ENCODE measurements at places on chromosomes 6 and 20.

GRCh38 chr6:6405031-6405430 lies 84.6 kb upstream of the F13A1 start:
- no peak overlapping the region for H3K4me3 ChIP-seq
- no peaks in the 10 kb centered on the region for H3K36me3 ChIP-seq
- H3K4me1 ChIP-seq = no peaks in the 10 kb centered on the region
- no peak for DNase-seq
- H3K27me3 ChIP-seq = no peaks in the 10 kb centered on the region

DNA sequence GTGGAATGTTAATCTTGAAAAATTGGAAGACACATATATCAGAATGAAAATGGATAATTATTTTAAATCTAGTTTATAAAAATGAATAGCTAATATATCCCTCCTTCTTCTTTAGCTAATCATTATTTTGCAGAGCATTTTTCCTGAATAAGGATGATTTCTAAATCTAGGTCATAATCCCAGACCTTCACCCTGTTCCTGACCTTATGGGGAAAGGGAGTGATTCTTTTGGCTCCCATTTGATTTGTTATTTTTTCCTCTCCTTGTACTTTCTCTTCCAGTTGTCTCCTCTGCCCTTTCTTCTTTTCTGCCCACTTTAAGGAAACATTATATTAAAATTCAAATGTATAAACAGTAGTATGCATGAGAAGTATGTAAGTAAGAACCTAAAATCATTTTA lies 190.1 kb downstream of the MTFR2 start:
- no peak for DNase-seq
- H3K27me3 ChIP-seq = no peaks in the 10 kb centered on the region
- no peaks in the 10 kb centered on the region for H3K4me1 ChIP-seq
- no peaks in the 10 kb centered on the region for H3K36me3 ChIP-seq
- H3K27ac ChIP-seq = no peak overlapping the region
- H3K4me3 ChIP-seq = no peak overlapping the region

- peaks cover 8% of the 10 kb centered on the region for H3K4me1 ChIP-seq
- no peak for DNase-seq
- no peak overlapping the region for H3K4me3 ChIP-seq
- H3K27ac ChIP-seq = peak overlapping the region; percentile 79
Observed at GRCh38 chr20:34637245-34638038, 39.5 kb downstream of the PIGU start.

DNA sequence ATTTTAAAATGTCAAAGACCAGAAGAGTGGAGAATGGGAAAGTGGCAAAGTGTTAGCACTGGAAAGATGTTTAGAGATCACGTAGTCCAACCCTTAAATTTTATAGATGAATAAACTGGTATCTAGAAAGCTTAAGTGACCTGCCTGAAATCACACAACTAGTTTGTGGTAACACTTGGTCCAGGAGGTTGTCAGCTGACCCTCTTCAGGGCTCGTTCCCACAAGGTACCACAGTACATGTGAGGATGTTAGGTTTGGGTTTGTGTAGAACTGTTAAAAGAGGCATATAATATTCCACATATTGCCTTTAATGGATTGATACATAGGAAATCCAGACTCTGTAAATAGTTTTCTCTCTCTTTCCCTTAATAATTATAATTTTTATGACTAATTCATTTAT lies 39.1 kb downstream of the ENPP1 start:
- DNase-seq = no peak
- H3K4me3 ChIP-seq = no peak overlapping the region
- no peaks in the 10 kb centered on the region for H3K4me1 ChIP-seq
- H3K27me3 ChIP-seq = no peaks in the 10 kb centered on the region

DNA sequence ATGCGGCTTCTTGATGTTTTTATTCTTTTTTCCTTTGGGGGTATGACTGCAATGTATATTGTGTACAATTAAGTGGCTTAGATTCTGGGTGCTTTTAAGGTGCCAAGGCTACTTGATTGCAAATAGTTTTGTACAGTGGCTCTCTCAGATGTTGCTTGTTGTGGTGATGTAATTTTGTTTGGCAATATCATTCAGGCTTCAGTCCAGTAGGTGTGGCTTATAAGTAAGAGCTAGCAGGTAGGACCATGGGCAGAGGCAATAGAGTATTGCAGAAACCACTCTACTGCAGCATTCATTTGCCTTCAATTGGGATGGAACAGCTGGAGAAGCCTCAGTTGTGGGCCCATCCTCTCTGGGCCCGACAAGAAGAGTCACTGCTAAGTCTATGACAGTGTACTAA lies 407.9 kb upstream of the MAN1A1 start:
- no peaks in the 10 kb centered on the region for H3K4me1 ChIP-seq
- H3K4me3 ChIP-seq = no peak overlapping the region
- no peaks in the 10 kb centered on the region for H3K36me3 ChIP-seq
- no peak for DNase-seq
- no peaks in the 10 kb centered on the region for H3K27me3 ChIP-seq

- H3K4me3 ChIP-seq = no peak overlapping the region
- DNase-seq = peak; percentile 22
- H3K36me3 ChIP-seq = no peaks in the 10 kb centered on the region
- H3K4me1 ChIP-seq = peaks cover 31% of the 10 kb centered on the region
Observed at GRCh38 chr6:25050356-25050755, 114.6 kb upstream of the RIPOR2 start.

- no peaks in the 10 kb centered on the region for H3K27me3 ChIP-seq
- H3K4me3 ChIP-seq = no peak overlapping the region
- peaks cover 41% of the 10 kb centered on the region for H3K4me1 ChIP-seq
- H3K36me3 ChIP-seq = no peaks in the 10 kb centered on the region
- DNase-seq = no peak
Observed at GRCh38 chr6:85459224-85459901, 9.5 kb downstream of the NT5E start.

DNA sequence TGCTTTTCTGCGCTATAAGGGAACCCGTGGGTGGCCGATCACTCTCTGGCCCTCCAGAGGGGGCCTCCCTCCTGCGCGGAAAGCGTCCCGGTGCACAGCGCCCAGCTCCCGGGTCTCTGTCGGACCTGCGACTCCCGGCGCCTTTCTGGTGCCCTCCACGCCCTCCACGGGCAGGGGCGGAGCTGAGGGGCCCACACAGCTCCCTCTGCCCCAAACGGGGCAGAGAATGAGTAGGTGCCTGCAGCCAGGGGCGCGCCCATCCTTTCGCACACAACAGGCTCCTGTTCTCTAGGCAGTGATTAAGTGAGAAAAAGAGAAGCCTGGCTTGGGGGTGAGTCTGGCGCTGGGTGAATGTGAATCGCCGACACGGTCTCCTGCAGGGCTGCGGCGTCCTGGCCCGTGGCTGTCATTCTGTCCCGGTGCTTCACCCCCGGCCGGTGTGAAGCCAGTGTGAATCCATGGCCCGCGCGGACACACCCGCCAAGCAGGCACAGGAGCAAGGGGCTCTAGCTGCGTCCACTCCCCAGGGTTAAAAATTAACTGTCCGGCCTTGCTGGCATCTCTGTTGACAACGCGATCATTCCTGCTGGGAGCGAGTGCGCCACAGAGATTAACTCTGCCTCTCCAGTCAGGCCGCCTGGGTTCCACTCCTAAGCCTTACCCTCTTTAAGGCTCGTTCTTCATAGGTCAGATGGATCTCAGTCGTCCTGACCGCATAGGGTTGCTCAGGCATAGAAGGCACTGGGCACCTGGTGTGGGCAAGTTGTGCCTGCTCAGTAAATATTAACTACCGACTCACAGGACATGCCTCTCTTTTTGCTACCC lies 88.8 kb downstream of the PCSK2 start:
- H3K27ac ChIP-seq = no peak overlapping the region
- no peak for DNase-seq
- no peak overlapping the region for H3K4me3 ChIP-seq
- H3K36me3 ChIP-seq = no peaks in the 10 kb centered on the region
- H3K4me1 ChIP-seq = no peaks in the 10 kb centered on the region

- H3K36me3 ChIP-seq = peaks cover 24% of the 10 kb centered on the region
- no peaks in the 10 kb centered on the region for H3K27me3 ChIP-seq
- H3K4me1 ChIP-seq = peaks cover 29% of the 10 kb centered on the region
- no peak for DNase-seq
- peak overlapping the region; percentile 98 for H3K4me3 ChIP-seq
Observed at GRCh38 chr6:26459023-26459810, 1.5 kb downstream of the BTN2A1 start.

DNA sequence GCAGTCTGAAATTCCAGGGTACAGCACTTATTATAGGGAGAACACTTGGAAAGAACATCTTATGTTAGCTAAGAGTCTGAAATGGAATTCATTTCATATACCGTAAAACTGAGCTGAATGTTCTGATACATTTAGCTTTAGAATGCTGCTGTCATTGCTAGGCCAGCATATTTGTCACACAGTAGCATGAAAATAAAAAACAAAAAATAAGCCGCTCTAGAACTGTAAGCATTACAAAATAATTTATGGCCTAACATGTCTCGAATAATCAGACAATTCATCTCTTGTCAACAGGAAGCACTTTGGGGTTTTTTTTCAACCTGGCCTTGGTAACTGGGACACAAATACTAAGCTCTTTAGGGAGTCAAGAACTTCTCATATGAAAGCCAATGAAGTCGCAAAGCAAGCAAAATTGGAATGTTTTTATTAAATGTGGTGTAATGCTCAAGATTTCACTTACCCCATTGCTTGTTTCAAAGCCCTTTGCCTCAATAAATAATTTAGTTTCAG lies 115.7 kb downstream of the PHACTR1 start:
- H3K4me1 ChIP-seq = no peaks in the 10 kb centered on the region
- no peaks in the 10 kb centered on the region for H3K27me3 ChIP-seq
- DNase-seq = no peak

- no peak for DNase-seq
- H3K4me3 ChIP-seq = no peak overlapping the region
- H3K27me3 ChIP-seq = no peaks in the 10 kb centered on the region
- no peak overlapping the region for H3K27ac ChIP-seq
- H3K36me3 ChIP-seq = no peaks in the 10 kb centered on the region
- no peaks in the 10 kb centered on the region for H3K4me1 ChIP-seq
Observed at GRCh38 chr20:63747622-63748069, 8.1 kb downstream of the SLC2A4RG start.

- DNase-seq = no peak
- H3K27me3 ChIP-seq = no peaks in the 10 kb centered on the region
- peaks cover 37% of the 10 kb centered on the region for H3K4me1 ChIP-seq
- H3K36me3 ChIP-seq = no peaks in the 10 kb centered on the region
- H3K4me3 ChIP-seq = no peak overlapping the region
Observed at GRCh38 chr6:3540253-3540820, 83.5 kb upstream of the SLC22A23 start.

- no peak overlapping the region for H3K4me3 ChIP-seq
- no peak for DNase-seq
- no peaks in the 10 kb centered on the region for H3K36me3 ChIP-seq
- H3K4me1 ChIP-seq = no peaks in the 10 kb centered on the region
- H3K27ac ChIP-seq = no peak overlapping the region
Observed at GRCh38 chr6:51335543-51335942, 516.9 kb downstream of the TFAP2B start.

DNA sequence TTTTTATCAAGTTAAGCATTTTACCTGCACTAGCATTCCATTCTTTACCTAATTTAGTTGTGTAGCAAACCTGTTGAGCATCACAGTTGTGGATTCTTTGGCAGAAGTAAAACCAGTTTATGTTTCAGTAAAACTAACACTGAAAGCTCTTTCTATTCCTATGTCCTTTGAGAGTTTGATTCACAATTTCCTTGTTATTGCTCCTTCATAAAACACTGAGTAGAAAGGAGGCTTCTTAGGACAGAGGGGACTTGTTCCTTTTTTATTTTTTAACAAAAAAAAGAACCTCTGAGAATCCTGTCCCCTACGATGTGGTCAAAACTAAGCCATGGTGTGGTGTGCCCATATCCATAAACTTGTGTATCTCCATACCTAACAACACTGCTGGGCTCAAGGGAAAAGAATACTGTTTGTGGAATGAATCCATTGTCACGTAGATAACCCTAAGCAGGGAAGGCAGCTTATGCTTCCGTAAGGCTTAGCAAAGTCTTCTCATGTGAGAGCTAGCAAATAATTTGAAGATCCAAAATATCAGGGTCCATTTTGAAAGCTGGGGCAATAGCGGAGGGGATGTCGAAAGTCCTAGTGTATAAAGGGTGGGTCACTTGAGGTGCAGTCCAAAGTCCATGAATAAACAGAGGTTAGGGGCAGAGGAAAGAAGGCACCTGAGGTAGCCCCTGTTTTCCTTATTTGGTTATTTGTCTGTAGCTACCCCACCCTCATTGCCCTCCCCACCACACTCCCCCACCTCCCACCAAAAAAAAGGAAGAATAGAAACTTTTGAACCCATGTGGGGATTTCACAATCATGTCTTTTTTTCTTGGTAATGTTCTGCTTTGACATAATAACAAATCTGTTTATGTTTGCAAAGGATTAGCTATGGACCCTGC lies 71.0 kb downstream of the PLAGL1 start:
- no peak overlapping the region for H3K4me3 ChIP-seq
- DNase-seq = no peak
- H3K27ac ChIP-seq = no peak overlapping the region
- H3K27me3 ChIP-seq = no peaks in the 10 kb centered on the region
- no peaks in the 10 kb centered on the region for H3K4me1 ChIP-seq

DNA sequence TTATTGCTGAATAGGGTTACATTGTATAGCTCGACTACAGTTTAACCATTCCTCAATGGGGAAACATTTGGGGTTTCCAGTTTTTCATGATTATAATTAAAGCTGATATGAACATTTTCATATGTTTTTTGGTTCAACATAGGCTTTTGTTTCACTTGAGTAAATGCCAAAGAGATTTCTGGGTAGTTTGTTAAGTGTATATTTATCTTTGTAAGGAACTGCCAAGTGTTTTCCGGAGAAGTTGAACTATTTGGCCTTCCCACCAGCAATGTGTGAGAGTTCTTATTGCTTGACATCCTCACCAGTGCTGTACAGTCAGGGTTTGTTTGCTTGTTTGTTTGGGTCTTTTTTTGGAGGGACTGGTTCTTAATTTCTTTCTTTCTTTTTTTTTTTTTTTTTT lies 83.7 kb upstream of the RALY start:
- no peaks in the 10 kb centered on the region for H3K27me3 ChIP-seq
- no peak overlapping the region for H3K27ac ChIP-seq
- H3K4me3 ChIP-seq = no peak overlapping the region
- H3K4me1 ChIP-seq = no peaks in the 10 kb centered on the region

DNA sequence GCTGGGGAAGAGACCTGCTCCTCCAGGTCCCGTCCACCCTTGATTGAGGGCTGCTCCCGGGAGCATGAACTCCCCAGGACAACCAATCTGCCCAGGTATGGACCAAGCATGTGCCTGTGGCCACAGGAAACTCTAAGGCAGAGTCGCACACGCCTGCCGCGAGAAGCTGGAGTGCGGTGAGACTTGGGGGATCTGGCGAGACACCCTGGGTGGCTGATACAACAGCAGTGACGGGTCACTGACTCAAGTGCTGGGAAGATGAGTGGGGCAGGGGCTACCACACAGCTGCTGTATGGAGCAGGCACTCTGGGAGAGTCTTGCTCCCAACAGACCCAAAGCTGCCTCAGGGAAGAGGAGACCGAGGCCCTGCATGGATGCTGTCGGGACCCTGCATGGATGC lies 40.1 kb downstream of the BFSP1 start:
- H3K27ac ChIP-seq = no peak overlapping the region
- no peak overlapping the region for H3K4me3 ChIP-seq
- H3K27me3 ChIP-seq = peaks cover 5% of the 10 kb centered on the region
- DNase-seq = no peak
